ENCODE measurements at places on chromosomes 2 and 18. TPM values are rescaled to one million over a fixed set of nuclear protein-coding genes. Genes with fewer than 3 reads are reported as not detected.

Gene CFC1
- total RNA-seq: 0.41 TPM

Gene LINC00305
- not detected for total RNA-seq

Gene DLX1
- 21.6 TPM for total RNA-seq

Gene PROC
- not detected for total RNA-seq

Gene RAPH1
- 35.9 TPM for total RNA-seq

DNA sequence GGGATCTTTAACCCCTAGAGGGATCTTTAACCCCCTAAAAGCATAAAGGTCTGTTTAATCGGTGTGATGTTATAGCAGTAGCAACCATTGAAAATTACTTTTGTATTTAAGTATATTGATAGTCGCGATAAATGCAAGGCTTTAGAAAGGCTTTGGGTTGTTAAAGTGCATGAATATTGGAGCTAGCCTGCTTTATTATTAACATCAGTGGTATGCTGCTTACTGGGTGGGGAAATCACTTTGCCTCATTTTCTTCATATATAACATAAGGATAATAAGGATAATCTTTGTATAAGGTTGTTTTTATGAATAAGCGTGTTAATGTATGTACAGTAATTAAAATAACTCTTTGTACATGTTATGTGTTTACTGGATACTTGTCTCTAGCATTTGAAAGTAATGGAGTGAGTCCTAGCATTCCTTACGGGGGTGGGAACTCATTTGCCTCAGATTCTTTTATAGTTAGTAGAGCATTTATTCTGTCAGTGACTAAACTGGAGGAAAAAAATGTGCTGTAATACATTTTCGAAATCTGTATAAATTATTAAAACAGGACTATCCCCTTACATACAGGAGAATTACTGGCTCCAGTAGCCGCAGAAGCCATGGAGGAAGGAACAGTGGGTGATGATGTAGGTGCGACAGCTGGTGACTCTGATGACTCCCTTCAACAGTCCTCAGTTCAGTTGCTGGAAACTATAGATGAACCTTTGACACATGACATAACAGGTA is 122.2 kb downstream of the BIRC6 start:
- no peak for DNase-seq

- DNase-seq: no peak
Measured at GRCh38 chr2:126620302-126620701, 35.7 kb upstream of the GYPC start.

All from frontal cortex (tissue), 4 donors.